Naive thymus-derived CD8-positive, alpha-beta T cell (primary cell): ENCODE measurements at places on chromosomes 3 and 15. TPM values are rescaled to one million over a fixed set of nuclear protein-coding genes. Genes with fewer than 3 reads are reported as not detected.

C3orf49 gene
- not detected for polyA plus RNA-seq

SLC9C1 gene
- not detected for polyA plus RNA-seq

- DNase-seq, result no peak
Observed at GRCh38 chr15:25688166-25688565, 175.0 kb downstream of the ATP10A start.

ADCY5 gene
- polyA plus RNA-seq, result 0.07 TPM

DNA sequence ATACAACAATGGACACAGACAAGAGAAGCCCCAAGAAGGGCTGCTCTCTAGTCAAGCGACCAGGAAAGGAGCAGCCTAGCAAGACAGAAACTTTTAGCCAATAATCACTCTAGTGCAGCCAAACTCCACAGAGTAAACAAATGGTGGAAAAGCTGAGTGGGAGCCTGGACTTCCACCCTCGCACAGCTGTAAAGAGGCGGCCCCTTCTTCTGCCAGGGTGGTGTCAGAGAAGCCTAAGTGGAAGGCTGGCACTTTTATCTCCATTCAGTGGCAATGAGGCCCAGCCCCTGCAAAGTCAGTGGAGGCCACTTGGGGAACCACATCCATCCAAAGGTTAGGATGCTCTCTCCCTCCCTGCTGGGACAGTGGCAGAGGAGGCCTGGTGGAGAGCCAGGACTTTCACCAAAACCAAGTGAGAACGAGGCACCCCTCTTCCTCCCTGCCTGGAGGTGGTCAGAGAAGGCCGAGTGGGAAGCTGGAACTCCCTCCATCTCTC is 15.5 kb upstream of the TICRR start:
- no peak for DNase-seq

GRCh38 chr3:160084998-160085397 is 96.4 kb downstream of the IL12A start:
- DNase-seq, result no peak

GRCh38 chr3:195021692-195022091 is 249.3 kb downstream of the XXYLT1 start:
- no peak for DNase-seq

SEMA3G gene
- not detected for polyA plus RNA-seq

- no peak for DNase-seq
Observed at GRCh38 chr3:103712320-103713008, 1277.6 kb downstream of the ZPLD1 start.

DNA sequence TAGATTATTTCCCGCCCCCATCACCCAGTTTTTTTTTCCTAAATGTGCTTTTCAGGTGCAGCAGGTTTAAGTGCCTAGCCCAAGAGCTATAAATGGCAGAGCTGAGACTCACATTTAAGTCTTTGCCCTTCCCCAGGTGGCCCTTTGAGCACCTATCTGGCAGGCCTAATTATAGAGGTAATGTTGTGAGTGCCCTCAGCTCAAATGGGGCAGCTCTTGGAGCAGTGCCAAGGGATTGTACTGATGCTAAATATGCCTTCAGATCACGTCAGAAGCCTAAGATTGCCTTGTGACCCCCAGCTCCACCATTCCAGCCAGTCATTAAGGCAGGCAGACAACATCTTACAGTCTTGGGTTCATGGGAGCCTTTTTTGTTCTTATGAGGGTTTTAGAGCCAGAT is 159.5 kb downstream of the RPLP1 start:
- no peak for DNase-seq

WNT5A gene
- not detected for polyA plus RNA-seq

- no peak for DNase-seq
Observed at GRCh38 chr3:68515237-68515636, 417.1 kb downstream of the TAFA4 start.

- no peak for DNase-seq
Observed at GRCh38 chr3:143786219-143787191, 61.8 kb downstream of the SLC9A9 start.

DNA sequence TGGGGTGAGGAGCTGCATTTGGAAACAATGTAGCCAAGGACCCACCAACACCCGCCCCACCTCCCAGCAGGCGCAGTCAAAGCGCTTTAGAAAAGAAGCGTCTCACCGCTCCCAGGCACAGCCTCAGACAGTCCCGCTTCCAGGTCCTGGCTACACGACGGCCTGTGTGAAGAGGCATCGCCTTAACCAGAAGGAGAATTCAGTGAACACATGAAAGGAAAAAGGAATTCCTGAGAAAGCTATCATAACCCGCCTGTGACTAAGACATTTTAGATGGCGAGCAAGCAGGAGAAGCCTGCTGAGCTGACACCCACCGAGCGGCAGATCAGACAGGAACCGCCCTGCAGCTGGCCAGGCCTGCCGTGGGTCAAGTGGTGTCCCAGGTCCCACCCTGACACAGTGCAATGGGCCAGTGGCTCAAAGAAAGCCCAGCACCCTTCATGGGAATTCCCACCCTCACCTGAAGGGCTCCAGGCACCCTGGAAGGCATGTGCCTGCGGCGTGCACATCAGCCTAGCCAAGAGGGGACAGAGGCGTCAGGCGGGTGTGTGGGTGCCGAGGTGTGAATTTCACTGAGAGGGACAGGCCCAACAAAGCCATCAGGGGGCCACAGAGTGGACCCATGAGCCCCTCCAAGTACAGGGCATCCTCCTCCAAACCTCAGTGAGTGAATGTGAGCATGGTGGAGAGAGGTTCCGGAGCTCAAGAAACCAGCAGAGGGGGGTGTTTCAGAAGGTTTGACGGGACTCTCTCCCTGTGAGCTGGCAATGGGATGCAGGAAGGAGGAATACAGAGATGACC is 144.8 kb downstream of the NSMCE3 start:
- DNase-seq, result no peak

DNA sequence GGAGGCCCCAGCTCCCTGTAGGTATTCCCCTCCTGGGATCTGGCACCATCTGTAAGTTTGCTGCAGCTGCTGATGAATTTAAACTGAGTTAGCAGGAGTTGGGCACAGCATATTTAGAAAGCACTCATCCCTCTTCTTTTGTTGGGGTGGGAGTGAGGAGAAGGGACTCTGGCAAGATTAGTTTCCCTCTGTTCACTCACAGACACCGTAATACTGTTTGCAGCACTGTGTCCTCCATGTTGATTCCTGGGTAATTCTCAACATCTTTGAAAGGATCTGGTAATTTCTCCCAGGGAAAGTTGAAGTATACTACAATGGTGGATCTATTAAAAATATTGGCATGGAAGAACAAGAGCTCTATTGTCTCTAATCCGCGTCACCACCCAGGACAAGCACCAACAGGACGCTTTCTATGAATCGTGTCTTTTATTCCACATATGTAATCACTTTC is 173.3 kb downstream of the RBMS3 start:
- no peak for DNase-seq

DNA sequence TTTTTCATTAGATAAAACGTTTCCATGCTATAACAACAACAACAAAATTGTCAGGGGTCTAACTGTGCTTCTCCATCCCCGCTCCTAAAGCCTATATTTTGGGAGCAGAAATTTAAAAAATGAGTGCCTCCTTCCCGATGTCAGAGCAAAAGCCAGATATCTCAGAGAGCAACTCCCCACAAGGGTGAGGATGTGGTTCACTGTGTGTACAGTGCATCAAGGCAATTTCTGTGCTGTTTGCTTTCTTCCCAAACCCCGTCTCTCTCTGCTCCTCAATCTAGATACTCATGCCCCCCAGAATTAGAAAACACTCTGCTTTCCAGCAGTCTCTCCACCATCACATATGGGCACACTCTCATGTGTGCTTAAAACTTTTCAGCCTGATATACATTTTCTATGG is 76.7 kb upstream of the MBNL1 start:
- DNase-seq, result peak; percentile 12

DNA sequence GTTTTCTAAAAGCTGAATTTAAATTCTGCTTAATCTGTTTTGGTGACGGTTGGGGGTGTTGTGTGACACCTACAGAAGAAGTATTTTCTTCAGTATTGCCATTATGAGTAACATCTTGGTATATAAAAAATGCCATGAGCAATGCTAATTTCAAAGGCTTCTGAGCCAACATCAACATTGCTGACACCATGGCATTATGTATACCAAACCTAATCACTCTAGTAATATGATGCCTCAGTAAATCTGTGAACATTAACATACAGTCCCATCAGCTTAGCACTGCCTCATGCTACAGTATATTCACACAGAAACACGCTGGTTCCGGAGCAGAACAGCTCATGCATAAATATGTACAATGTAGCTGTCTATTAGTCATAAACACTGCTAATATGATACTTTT is 75.8 kb downstream of the ZPLD1 start:
- no peak for DNase-seq

ZNF774 gene
- 0.13 TPM for polyA plus RNA-seq

DNA sequence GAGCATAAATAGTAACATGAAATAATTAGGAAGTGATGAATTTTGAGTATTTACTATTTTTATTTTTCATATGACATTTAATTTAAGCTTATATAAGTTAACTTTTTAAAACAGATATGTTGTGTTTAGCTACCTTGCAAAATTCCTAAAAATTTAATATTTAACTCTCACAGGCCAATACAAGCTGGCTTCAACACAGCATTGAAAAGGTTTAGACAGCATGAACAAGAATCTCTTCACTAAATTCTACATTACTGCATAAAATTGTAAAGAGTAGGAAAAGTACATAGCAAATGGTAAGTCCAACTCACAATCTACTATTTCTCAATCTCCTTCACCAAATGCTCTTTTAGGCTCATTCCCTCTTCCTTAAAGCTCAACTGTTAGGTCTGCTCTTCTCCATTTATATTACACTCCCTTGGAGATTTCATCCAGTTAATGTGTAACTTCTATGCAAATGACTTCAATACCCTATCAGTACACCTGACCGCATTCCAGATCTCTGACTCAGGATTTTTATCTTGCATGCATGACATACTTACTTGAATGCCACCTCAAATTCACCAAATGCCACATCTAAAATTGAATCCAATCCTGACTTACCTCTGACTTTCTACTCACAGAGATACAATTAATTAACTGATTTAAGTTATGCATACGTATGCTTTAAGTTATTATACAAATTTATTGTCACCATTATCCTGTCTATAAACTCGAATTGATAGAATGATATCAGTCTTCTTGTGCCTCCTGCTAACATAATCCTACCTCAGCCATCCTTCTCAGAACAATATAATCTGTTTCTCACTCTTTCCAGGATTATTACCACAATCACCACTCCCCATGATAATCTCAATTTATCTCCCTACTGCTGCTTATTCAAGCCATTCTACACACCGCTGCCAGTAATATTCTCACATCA is 127.0 kb downstream of the STAG1 start:
- DNase-seq, result no peak

DNA sequence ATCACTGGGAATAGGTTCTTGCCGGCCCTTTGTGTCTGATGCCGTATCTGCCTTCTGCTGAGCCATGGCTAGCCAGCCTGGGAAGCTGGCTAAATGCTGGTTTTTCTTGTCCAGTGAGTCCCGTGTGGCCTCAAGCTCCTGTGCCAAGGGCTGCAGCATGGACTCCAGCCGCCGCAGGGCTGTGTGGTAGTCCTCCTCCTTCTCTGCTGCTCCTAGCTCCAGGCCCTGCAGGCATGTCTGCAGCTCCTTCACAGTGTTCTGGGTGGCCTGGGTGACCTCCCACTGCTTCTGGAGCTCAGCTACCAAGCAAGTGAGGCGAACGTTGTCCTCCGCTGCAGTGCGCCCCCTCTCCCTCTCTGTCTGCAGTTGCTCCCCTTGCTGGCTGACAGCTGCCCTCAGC is 24.9 kb downstream of the CXCR6 start:
- no peak for DNase-seq

GRCh38 chr3:135268941-135269532 is 474.0 kb downstream of the EPHB1 start:
- DNase-seq, result no peak

- DNase-seq, result no peak
Observed at GRCh38 chr15:78617516-78617915, 3.3 kb downstream of the CHRNA3 start.

CDC25A gene
- not detected for polyA plus RNA-seq

ANKRD63 gene
- not detected for polyA plus RNA-seq

GP5 gene
- 5.5 TPM for polyA plus RNA-seq

NDN gene
- polyA plus RNA-seq, result 0.22 TPM

DNA sequence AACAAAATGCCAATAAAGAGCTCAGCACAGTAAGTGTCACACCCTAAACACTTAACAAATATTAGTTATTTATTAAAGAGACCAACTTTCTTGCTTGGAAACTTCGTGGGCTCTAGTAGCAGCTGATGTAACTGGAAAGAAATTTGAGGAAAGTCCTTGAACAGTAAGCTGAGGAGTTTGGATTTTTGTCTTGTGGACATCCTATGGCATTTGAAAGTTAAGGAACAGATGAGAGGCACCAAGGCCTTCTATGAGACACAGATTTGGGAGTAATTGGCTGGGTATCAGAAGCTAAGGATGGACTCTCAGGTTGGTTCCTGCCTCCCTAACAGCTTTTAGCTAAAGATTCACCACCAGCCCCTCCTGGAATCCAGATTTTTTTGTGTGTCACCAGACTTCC is 59.7 kb upstream of the FILIP1L start:
- DNase-seq, result no peak

DNA sequence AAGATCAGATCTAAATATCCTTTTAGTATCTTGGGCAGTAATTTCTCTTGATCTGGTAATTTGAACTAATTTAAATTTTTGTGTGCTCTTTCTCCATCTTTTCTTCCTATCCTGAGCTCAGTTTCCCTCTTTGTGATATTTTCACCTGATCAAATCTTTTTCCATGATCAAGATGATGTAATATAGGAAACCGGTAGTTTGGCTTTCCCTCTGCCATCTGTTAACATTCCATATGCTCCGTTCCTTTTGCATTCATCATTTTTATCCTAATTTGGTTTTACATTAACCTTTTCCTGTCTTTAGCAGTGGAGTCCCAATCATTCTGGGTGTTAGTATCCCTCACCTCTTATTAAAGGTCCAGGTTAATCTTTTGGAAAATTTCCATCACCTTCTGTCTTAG is 5.9 kb upstream of the ABHD6 start:
- DNase-seq, result no peak

- no peak for DNase-seq
Observed at GRCh38 chr3:40701016-40701588, 176.3 kb downstream of the ZNF621 start.

ACP3 gene
- polyA plus RNA-seq, result not detected

DNA sequence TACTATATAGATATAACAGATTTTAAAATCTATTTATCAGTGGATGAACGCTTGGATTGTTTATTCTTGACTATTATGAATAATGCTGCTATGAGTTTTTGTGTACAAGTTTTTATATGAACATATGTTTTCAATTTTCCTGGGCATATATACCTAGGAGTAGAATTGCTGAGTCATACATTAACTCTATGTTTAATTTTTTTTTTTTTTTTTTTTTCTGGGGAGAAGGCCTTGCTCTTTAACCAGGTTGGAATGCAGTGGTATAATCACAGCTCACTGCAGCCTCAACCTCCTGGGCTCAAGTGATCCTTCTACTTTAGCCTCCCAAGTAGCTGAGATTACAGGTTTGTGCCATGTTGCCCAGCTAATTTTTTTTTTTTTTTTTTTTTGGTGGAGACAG is 9.1 kb downstream of the CIDEC start:
- no peak for DNase-seq
